ENCODE measurements at places on chromosomes 2 and 18. TPM values are rescaled to one million over a fixed set of nuclear protein-coding genes. Genes with fewer than 3 reads are reported as not detected.
A peak's percentile ranks its signal among the peaks of the same experiment; 100 is the strongest.

GRCh38 chr2:187943772-187944369 is 347.8 kb upstream of the GULP1 start:
- DNase-seq: no peak

- DNase-seq: no peak
Observed at GRCh38 chr2:137156221-137156844, 391.0 kb downstream of the THSD7B start.

The PAX8 gene
- not detected for total RNA-seq

The RNF181 gene
- total RNA-seq: 89.4 TPM

The LYPD6B gene
- 0.36 TPM for total RNA-seq

DNA sequence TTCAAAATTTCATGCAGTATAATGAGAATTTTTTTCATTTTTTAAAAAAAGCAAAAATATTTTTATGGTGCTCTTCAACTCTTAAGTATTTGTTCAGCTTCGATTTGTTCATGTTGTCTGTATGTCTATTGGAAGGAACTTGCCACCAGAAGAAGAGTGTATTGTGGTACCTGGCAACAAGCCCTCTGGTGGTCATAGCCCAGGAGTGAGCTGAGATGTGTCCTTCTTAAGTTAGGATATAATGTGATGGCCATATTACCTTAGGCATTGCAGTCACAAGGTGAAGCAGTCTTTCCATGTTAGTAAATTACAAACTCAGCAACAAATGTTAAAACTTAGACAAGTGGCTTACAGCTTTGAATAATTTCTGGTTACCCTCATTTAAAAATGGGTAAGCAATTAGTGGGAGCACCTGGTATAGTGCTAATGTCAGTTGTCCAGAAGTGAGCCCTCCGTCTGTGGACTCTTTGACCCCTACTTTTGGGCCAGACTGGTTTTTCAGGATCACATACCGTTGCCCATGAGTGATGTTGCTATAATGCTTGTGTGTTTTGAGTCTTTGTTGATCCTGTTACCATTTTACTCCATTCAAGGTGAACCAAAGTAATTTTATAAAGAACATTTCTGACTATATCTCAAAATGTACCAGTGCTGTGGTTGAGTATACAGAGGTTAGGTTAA is 57.4 kb downstream of the MYO1B start:
- no peak for DNase-seq

The PLB1 gene
- 8.2 TPM for total RNA-seq

The KCNG2 gene
- not detected for total RNA-seq

- no peak for DNase-seq
Observed at GRCh38 chr18:57953883-57954282, 90.1 kb upstream of the NEDD4L start.

GRCh38 chr2:208671284-208671683 is 264.7 kb downstream of the PTH2R start:
- DNase-seq: no peak

The IL36G gene
- total RNA-seq: not detected

DNA sequence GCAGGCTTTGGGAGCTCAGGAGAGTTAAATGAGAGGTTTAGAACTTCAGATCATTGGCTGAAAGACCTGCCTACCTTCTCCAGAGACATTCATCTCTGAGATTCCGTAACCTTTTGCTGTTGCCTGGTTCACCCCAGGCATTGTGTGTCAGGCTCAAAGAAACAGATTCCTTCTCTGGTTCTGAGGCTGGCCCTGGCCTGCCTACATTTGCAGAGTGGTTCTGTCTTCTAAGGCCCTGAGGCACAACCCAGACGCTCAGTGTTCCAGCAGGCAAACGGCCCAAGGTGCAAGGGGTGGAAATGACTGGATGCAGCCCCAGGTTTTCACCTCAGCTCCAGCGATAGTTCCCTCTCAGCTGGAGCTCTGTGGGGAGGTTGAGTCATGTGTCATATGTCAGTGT is 48.3 kb downstream of the MYO3B start:
- no peak for DNase-seq

DNA sequence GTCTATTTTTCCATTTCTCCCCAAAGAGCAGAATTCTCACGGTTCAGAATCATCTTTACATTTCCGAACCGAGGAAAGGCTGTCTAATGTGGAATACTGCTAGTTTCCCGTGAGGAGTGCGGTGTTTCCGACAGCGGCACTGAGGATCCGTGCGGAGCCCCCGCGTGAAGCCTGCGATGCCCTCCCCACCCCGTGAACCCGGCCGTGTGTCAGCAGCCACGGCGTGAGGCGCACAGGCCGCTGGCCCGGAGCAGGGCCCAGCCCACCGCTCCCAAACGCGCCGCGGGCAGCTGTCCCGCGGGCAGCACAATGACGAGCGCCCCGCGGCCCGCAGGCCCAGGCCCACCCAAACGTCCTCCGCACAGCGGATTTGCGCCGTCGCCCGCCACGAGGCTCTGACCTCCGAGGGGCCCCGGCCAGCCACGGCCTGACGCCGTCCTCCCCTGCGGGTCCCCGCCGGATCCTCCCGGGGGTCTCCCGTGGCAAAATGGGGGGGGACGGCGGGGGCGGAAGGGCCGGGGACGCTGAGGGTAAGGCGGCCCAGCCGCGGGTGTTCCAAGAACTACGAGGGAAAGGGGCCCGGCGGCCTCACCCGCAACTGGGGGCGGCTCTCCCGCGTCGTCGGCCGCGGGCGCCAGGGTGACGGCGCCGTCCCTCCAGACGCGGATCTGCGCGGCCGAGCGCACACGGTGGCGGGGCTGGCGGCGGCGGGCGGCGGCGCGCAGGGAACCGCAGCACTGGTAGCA is 796 bp downstream of the SPIRE1 start:
- no peak for DNase-seq

- DNase-seq: no peak
Observed at GRCh38 chr2:105793196-105793975, 48.7 kb downstream of the NCK2 start.

The ASPRV1 gene
- 1.2 TPM for total RNA-seq

GRCh38 chr2:239993291-239993690 is 31.9 kb downstream of the NDUFA10 start:
- DNase-seq: no peak

The LIMS4 gene
- 3.3 TPM for total RNA-seq

GRCh38 chr2:128437204-128437565 is 118.5 kb upstream of the HS6ST1 start:
- no peak for DNase-seq

DNA sequence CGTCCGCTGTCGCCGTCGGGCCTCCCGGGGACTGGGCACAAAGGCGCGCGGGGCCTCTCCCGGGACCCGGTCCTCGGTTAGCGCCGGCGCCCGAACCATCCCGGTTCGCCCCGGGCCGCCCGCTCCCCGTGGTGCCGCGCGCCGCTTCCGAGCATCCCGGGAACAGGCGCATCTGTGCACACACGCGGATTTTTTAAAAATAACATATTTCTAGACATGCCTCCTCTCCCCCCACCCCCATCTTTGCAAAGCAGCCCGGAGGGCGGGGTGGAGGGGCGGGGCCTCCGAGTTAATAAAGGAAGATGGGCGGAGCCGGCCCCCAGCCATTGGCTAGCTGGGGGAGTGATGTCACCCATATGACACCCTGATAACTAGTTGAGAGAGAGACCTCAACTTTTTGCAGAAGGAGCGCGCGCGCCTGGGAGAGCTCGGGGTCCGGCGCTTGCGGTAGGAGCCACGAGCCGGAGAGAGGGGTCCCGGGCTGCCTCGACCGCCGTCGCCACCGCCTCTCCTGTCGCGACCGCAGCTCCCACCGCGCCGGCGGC is at the start of gene SOX11:
SOX11 (plus strand) TSS at position 400 of the 545 bp plus-strand sequence. CDS start 338 bp downstream, outside the sequence.
- peak; percentile 97 for DNase-seq

DNA sequence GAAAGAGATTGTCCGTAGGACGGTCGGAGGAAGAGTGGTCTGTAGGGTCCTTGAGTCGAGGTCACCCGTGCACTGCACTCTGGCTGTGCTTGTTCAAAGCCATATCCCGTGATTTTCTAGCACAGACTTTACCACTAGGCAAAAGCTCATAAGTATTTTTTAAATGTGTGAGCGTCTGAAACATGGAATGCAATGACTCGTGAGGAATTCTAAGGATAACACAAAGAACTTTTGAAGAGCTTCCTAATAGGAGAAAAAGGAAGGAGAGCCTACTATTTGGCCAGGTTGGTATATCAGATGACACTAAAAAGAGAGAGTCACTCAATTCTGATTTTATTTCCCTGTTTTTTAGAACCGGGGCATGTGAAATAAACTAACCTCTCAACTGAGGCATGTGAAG is 68.3 kb downstream of the CD28 start:
- no peak for DNase-seq

- DNase-seq: no peak
Observed at GRCh38 chr2:60334610-60335009, 218.8 kb downstream of the BCL11A start.

- no peak for DNase-seq
Observed at GRCh38 chr2:20091305-20091991, 40.0 kb upstream of the LAPTM4A start.

- no peak for DNase-seq
Observed at GRCh38 chr2:222813177-222813843, 47.5 kb upstream of the ACSL3 start.

- DNase-seq: no peak
Observed at GRCh38 chr2:61585383-61585782, 47.2 kb upstream of the XPO1 start.

GRCh38 chr2:12882393-12882792 is 165.7 kb downstream of the TRIB2 start:
- DNase-seq: no peak

DNA sequence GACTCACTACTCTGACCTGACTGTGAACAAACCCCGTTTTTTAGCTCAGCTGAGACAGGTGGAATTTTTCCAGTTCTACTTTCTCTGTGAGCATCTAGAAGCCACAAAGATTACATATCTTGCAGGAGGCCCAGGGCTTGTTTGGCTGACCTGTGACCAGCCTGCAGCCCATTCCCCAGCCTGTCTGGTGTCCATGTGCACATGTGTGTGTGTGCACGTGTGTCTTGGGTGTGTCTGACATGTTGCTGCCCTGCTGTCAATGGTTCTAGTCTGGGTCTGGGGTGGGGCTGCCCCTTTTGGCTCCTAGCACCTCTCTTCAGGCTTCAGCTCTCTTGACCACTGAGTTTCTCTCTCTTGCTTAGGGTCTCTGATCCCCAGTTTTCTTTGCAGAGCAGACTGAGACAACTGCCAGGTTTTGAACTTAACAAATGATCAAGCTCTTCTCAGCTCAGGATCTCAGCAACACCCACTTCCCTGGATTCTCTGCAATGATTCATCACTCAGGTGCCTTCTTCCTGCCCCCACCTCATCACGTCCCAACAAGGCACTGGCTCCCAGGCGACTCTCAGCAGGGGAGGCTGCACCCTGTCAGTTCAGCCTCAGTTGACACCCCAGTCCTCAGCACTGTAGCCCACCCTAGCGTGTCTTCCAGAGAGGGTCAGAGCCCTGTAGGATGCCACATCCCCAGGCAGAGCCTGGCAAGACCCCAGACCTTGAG is 130.3 kb downstream of the CELF4 start:
- DNase-seq: no peak

DNA sequence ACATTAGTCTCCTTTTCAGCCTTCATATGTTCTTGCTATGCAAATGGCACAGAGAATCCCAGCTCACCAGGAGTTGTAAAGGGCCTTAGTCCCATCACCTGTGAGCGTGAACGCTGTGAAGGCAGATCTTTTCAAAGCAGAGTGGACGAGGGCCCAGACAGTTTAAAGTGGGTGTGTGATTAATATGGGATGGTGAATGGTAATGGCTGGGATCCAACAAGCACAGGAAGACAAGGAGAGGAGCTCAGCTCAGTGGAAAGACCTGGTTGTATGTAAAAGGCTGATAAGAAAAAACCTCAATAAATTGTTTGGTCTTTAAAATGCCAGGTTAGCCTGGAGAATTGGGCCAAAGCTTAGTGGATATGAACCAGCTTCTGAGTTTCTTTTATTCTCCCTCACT is 326.2 kb downstream of the NYAP2 start:
- DNase-seq: no peak

The TACR1 gene
- not detected for total RNA-seq

DNA sequence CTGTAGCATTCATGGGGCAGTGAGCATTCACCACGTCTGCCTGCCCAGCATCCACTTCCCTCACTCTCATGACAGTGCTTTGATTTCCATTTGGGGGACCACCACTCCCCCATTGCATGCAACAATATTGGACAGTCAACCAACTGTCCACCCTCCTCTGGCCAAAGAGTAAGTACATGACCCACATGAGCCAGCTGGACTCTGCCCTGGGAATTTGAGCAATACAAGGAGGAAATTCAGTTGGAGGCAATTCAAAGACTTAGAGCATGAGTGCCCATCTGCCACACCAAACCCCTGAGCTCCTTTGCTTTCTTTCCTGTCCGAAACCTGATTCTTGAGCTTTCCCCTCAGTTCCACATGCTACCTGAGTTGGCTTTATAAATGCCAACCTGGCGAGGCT is 41.7 kb upstream of the PNO1 start:
- no peak for DNase-seq

The LIMS2 gene
- total RNA-seq: 173 TPM

GRCh38 chr2:207241198-207241597 is 75.5 kb upstream of the KLF7 start:
- DNase-seq: no peak

- DNase-seq: no peak
Observed at GRCh38 chr2:238462782-238463396, 36.2 kb downstream of the ASB1 start.

The RIT2 gene
- total RNA-seq: not detected

- DNase-seq: no peak
Observed at GRCh38 chr18:77736842-77737241, 487.2 kb downstream of the GALR1 start.

DNA sequence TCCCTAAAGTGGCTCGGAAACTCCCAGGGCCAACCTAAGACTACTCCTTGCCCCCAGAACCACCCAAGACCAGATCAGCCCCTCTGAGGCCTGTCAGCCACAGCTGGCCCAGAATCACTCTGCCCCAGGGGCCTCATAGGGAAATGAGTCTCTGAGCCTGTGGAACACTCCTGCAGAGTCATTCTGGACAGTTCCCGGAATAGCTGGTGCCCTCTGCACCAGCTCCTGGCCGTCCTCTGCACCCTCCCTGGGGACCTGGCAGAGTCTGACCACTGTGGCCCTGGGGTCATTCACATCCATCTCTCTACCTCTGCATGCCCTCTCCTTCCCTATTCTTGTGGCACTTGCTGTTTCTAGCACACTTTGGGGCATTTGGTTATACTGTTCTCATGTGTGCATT is 14.6 kb upstream of the TMEM214 start:
- no peak for DNase-seq

GRCh38 chr2:26567534-26567933 is 73.6 kb downstream of the CIB4 start:
- peak; percentile 49 for DNase-seq

GRCh38 chr2:143255899-143256298 is 126.7 kb downstream of the ARHGAP15 start:
- DNase-seq: no peak

GRCh38 chr2:127893033-127893432 is 7.3 kb upstream of the AMMECR1L start:
- no peak for DNase-seq
